ENCODE measurements at places on chromosomes 7 and 10.
A peak's percentile ranks its signal among the peaks of the same experiment; 100 is the strongest.

DNA sequence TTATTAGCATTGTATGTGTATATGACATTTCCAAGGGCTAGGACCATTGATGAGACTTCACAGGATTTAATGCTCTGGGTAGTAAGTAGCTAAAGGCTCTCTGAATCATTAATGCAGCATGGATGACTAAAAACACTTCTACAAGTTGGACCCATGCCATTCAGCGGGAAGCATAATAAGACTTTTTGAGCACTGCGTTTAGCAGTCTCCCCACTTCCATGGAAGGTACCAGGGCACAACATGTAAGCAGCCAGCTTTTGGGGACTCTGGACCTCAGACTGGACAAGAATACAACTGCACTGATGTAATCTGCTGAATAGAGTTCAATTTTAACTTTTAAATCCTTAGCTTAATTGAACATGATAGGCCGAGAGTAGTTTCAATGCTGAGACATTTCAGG lies 191.7 kb upstream of the IMMP2L start:
- DNase-seq, result no peak

DNA sequence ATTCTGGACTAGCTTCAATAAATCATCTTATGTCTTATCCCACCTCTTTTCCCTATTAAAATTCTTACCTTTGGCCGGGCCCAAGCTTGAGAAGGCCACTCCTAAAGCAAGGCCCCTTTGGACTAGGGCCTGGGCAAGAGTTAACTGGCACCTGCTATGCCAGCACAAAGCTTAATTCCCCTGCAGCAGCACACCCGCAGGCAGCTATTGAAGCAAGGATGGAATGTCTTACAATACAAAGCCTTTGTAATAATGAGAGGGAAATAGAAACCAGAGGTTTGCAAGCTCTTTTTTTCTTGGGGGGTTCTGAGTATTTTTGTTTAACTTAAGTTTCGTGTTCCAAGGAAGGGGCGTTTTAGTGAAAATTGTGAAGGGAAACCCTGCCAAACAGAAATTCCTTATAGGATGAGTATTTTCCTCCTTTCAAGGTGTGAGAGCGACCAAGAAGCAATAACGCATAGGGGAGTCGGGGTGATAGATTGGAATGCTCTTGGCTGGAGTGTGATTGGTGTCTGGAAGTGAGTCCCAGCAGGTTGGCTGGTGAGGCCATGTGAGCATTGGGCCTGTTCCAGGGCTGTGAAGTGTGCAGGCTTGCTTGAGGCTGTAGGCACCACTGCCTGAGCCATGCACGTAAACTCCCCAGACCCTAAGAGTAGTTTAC lies 148.5 kb downstream of the KIAA1217 start:
- no peak for DNase-seq

DNA sequence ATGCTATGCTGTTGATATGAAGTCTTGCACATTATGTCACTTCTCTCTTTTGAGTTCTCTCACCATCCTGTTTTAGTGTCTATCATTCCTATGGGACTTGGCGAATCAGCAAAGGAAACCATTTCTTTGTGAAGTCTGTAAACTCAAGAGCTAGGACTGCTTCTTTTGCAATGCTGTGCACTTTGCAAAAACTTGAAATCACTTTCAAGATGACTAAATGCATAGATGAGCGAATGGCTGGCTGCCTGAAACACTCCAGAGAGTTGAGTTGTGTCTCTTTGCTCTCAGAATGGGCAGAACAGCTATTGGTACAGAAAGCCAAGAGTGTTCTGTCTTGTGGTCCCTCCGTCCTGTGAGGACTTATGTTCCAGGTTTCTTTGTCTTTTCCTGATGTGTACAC lies 18.3 kb upstream of the ELMO1 start:
- no peak for DNase-seq

- no peak for DNase-seq
These were observed 249.3 kb upstream of the KCND2 start for GRCh38 chr7:120023494-120024167.

DNA sequence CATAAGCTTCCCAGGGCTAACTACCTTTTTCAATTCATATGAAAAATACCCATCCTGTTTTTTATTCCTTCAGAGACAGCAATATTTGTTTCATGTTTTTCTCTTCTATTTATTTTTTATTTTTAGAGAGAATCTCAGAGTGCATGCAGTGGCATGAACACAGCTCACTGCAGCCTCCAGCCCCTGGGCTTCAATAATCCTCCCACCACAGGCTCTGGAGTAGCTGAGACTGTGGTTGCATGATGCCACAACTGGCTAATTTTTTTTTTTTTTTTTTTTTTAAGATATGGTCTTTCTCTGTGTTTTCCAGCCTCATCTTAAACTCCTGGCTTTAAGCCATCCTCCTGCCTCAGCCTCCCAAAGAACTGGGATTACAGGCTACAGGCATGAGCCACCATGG lies 296.7 kb upstream of the AKR1E2 start:
- DNase-seq, result no peak

DNA sequence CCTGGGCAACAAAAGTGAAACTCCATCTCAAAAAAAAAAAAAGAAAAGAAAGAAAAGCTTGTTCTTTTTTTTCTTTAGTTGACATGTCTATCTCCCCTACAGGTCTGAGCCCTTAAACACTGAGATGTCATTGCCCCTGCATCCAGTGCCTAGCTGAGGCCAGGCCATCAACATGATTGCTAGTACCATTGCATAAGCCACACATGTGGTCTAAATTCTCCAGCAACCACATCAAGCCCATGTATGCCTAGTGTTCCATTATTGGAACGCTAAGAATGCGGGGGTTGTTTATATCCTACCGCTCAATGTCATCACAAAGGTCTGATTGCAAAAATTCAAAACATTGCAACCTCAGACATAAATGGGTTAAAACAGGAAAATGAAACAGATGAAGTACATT lies 62.7 kb downstream of the NPTX2 start:
- no peak for DNase-seq

GRCh38 chr10:62231805-62232204 lies 36.8 kb downstream of the RTKN2 start:
- DNase-seq, result no peak

DNA sequence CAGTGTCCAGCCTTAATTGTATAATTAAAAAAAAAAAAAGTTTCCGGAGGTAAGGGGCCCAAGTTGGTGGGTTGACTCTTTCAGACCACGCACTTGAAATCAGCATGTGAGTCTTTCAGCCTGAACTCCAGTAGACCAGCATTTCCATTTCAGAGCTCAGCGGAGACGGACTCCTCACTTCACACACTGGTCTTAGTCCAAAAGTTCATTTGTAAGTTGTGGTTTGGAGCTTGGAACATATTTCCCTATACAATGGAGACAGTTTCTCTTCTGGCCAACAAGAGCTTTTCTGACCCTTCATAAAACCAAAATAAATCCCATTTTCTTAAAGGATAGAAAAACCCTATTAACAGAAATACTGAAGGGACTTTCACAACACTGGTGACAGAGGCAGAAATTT lies 41.0 kb downstream of the ATXN7L1 start:
- DNase-seq, result no peak

DNA sequence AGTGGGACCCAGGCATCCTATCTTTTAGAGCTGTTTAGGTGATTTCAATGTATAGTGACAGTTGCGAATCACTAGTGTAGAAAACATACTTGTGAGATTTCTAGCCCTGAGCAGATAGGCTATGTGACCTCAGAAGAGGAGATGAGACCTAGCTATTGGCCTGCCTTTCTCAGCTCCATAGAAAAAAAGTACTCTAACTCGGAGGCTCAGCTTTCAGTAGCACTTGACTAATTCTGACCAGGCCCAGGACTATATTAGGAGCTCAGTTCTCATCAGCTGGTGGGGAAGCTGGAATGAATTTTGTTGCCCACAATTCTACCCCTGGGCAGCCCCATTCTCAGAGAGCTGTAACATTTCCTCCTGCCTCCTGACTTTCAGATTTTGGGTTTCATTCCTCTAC lies 179.9 kb upstream of the NAMPT start:
- no peak for DNase-seq

GRCh38 chr10:78861529-78862327 lies 207.0 kb upstream of the ZMIZ1 start:
- DNase-seq, result no peak

GRCh38 chr10:123087348-123087747 lies 48.4 kb upstream of the HMX3 start:
- DNase-seq, result no peak

GRCh38 chr7:18163091-18163490 lies 135.4 kb upstream of the PRPS1L1 start:
- DNase-seq, result no peak

DNA sequence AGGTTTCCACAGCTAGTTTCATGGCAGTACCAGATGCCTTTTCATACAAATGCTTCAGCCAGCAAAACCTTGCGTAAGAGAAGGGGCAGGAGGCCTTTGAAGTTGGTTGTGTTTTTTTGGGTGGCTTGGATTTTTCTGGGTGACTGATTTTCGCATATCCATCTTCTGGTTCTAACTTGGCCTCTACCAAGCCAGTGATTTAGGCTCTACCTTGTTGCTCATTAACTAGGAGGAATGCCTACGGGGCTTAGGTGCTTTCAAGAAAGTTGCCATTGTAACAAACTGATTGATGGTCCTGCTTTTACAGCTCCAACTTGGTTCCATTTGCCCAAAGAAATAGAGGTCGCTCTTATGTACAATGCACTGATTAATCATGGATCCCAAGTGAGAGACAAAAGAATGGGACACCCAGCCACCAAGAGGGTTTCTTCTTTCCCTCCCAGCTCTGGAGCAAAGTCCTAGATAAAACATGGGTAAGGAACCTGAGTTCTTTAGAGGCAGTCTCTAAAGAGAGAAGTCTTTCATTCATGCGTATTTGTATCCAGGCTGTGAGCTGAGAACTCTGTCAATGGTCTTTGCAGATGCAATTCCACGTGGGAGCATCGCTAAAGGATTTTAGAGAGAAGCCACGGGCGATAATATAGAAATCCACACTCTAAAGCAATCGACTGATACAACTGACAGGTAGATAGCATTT lies 92.1 kb upstream of the FGFR2 start:
- no peak for DNase-seq

DNA sequence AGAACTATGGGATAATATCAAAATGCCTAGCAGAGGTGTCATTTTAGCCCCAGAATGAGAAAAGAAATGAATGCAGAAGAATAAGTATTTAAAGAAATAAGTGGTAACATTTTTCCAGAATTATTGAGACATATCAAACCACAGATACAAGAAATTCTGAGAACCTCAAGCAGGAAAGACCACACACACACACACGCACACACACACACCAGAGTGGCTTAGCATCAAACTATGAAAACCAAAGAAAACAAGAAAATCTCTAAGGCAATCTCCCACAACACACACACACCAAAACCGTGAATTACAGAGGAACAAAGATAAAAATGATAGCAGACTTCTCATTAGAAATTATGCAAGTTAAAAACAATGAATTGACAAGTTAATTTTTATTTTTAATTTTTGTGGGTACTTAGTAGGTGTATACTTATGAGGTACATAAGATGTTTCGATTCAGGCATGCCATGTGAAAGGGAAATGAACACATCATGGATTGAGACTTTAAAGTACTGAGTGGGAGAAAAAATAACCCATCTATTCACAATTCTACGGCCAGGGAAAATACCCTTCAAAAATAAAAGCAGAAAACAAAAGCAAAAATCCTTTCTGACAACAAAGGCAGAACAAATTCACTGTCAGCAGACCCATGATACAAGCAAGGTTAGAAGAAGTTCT lies 14.6 kb downstream of the PPIF start:
- DNase-seq, result peak; percentile 47

DNA sequence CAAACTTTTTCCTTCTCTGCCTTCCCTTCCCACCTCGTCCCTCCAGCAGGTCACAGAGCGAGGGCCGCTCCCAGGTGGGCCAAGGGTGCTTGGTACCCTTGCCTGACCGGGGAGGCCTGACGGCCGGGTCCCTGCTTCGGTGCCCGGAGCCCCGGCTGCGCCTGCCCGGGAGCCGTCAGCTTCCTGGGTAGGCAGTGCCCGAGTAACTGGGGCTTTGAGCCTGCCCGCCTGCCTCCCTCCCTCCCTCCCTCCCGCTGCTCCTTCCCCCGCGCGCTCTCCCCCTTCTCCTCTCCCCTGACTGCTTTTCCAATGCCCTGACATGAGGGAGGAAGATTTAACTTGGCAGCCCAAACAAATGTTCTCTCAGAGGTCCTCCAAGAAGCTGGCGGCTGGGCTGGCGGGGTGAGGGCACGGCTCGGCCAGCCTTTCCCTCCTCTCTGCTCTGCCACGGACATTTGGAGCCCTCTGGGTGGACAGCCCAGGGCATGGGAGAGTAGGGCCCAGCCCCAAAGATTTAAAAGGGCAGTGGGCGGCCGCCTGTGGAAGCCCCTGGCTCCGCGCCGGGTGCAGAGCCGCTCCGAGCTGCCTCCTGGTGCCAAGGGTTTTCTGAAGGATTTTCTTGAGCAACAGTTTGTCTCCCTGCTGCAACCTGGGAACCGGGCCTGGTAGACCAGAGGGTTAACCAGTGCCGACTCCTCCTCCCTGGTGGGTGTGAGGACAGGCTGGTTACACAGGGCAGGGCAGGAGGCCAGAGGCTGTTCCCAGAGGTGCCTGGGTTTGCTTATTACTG lies 2.0 kb downstream of the ZMIZ1 start:
- DNase-seq, result peak; percentile 82

GRCh38 chr10:128036746-128037543 lies 89.3 kb downstream of the MKI67 start:
- DNase-seq, result no peak

DNA sequence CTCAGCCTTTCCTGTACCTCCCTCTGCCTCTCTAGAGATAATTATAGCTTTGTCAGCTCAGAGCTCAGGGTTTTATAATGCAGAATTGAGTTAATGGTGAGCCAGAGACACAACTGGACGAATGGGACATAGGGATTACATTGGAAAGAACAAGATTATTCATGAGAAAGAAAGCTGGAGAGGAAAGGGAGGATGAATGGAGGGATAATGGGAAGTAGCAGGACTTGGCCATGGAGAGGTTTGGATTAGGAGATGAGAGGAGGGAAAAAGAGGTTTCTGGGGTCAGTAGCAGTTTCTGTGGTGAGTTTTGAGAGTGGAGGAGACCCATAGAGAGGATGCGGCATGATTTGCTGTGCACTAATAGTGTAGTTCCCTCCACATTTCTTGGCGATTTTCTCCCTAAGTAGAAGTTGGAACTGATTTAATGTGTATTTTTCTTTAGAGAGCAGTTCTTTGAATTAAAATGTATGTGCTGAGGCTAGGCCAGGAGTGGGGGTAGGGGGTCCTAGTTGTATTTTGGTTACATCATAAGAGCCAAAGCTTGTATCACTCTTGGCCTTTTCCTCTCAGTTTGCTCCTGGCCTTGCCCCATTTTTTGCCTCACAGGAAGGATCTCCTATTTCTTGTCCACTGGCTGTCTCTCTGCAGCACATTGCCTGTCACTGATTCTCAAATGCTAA lies 107.4 kb downstream of the MKX start:
- no peak for DNase-seq

- DNase-seq, result no peak
These were observed 32.9 kb upstream of the CRYGN start for GRCh38 chr7:151472644-151473380.
